AG08395 (cell line): ENCODE measurements at places on chromosomes 11 and 22.

DNA sequence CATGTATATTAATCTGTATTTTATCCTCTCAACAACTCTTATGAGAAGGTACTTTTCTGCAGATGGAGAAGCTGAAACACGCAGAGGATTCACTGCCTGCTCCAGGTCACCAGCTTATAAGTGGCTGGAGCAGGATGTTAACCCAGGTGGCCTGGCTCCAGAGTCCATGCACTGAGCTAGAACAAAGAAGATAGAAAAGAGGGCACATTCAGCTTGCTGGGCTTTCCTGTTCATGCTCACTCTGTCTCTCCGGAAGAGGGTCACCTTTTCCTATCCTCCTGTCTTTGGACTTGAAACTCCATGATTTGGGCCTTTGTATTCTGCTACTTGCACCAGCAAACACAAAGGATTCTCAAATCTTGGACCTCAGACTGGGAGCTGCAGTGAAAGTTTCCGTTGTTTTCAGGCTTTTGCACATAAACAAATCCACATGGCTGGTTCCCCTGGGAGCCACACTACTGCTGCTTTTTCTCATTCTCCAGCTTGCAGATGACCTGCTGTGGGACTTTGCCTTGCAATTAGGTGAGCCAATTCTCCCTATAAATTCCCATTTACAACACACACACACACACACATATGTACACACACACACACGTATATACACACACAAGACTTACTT, 117.3 kb upstream of the GRK3 start:
- no peak for DNase-seq

GRCh38 chr11:73117071-73117470, 25.0 kb downstream of the FCHSD2 start:
- no peak for DNase-seq

GRCh38 chr11:26743622-26744021, 21.8 kb upstream of the SLC5A12 start:
- no peak for DNase-seq

DNA sequence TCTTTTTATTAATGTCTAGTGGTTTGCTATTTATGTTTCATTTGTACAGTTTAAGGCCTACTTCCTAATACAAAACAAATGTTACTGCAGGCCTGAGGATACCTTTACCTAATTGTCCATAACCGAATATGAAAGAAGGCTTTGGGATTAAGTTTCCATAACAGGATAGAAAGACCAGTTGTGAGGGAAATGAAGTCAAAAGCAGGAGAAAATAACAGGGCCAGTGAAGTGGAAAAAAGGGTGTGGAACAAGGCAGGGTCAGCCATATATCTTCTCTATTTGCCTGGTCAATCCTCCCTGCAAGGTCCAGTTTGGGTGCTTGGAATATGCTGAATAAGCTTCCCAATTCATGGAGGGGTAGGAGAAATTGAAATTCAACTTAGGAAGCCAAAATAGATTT, 211.5 kb downstream of the SWAP70 start:
- DNase-seq: no peak

- DNase-seq: no peak
These were observed 1.0 kb downstream of the B4GALNT4 start for GRCh38 chr11:370070-370941.

- no peak for DNase-seq
These were observed 7.2 kb downstream of the ARSA start for GRCh38 chr22:50620593-50621355.

GRCh38 chr22:20021196-20022181, 579 bp downstream of the TANGO2 start:
- DNase-seq: peak; percentile 68

- DNase-seq: no peak
These were observed 3.7 kb upstream of the COMT start for GRCh38 chr22:19937616-19938473.

DNA sequence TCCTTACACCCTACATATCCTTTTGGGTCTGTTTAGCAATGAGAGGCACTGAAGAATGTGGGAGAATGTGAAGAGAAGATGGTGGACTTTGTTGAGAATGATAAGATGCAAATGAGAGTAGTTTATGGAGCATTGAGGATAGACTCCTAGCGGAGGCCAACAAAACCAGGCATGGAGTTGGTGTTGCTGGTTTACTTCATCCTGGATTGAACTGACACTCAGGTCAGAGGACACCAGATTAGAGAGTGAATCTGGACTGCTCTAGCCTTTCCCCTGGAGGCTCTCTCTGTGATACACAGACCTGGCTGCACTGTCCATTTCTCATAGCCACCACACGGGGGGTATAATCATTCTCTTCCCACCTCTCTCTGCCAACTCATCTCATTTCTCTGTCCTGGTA, 98.7 kb downstream of the MICAL2 start:
- no peak for DNase-seq

- no peak for DNase-seq
These were observed 399.5 kb downstream of the BUD13 start for GRCh38 chr11:116373104-116373944.

GRCh38 chr11:40384991-40385390, 1074.5 kb downstream of the LRRC4C start:
- peak; percentile 46 for DNase-seq

- DNase-seq: no peak
These were observed 42.9 kb downstream of the ARFGAP3 start for GRCh38 chr22:42814215-42814614.

GRCh38 chr11:125370561-125371389, 125.3 kb downstream of the FEZ1 start:
- no peak for DNase-seq

DNA sequence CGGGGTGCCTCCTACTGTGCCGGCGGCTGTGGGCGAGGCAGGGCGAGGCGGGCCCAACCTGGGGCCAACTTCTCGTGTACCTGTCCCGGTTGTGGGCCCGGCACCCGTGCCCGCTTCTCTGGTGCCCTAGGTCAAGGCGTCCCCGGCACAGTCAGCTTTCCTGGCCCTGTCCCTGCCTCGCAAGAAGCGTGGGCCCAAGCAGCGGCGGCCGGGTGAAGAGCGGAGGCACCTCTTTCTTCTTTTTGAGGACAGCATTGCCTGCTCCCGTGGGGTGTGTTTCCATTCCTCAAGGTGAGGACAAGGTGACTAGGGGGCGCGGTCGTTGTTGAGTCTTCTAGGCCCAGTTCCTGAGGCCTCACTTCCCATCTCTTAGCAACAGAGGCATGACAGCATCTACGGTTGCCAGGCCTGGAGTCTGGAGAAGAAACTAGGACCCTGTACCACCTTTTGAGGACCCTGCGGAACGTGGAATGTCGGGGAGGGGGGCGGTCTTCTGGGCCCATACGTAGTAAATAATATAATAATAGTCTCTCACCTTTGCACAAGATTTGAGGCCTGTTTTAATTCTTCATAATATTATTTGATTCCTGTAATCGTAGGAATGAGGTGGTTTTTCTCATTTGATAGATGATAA, 418 bp downstream of the ACO2 start:
- DNase-seq: no peak

- DNase-seq: peak; percentile 92
These were observed 25.1 kb upstream of the RELT start for GRCh38 chr11:73350908-73351636.

- DNase-seq: peak; percentile 83
These were observed 55.7 kb downstream of the CD82 start for GRCh38 chr11:44621140-44621681.

DNA sequence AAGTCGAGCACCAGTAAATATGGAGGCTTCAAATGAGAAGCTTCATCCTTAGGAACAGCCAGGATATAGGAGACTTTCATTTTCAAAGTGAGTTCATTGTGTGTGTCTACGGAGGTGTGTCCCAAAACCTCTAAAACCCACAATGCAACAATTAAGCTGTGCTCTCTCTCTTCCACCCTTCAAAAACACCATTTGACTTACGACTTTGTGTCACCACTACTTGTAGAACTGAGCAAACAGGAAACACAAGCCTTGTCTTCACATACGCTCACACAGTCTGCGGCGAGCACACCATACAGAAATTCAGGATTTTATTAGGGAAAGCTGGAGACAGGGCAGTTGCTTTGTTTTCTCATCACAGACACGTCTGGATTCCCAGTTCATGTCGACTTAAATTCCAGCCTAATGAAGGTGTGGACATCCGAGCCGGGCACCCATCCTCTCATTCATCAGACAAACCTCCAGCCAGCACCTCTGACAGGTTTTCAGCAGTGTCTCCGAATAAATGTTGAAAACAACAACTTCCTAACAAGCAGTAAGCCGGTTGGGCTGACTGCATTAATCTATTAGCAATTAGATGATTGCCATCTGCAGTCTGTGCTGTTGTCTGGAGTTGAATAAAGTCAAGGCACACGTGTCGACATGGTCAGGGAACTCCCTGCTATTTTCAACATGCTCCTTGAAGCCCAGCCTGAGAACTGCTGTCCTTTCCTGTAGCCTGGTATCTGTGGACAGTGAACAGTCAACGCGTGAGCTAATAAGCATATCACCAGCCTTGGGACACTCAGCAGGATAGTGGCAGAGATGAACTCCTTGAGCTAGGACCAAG, 1411.1 kb downstream of the BRD1 start:
- DNase-seq: peak; percentile 25

DNA sequence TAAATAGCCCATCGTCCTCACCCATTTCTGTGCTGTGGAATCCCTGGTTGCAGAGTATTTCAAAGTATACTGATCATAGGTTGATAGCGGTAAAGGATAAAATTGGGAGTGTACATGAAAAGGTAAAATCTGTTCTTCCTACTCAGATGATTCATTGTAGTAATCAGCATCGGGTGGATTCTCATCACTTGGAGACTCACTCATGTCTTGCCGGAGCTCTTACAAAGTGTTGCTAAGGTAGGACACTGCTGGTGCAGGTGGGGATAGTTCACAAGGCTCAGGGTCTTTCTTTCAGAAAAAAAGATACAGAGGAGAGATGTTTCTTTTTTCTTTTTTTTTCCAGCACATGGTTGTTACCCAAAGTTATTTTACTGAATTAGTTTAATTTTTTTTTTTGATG, 84.8 kb downstream of the MTNR1B start:
- DNase-seq: no peak

DNA sequence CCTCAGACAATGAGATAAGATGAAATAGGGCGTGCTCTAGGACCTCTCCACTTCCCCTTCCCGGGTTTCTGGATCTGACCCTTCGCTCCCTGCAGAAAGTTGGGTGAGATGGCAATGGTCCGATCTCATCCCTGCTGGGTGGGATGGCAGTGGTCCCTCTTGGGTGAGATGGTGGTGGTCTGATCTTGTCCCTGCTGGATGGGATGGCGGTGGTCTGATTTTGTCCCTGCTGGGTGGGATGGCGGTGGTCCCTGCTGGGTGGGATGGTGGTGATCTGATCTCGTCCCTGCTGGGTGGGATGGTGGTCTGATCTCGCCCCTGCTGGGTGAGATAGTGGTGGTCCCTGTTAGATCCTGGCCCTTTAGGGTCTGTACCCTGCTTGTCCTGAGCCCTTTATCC, 21.3 kb downstream of the ST14 start:
- DNase-seq: no peak

DNA sequence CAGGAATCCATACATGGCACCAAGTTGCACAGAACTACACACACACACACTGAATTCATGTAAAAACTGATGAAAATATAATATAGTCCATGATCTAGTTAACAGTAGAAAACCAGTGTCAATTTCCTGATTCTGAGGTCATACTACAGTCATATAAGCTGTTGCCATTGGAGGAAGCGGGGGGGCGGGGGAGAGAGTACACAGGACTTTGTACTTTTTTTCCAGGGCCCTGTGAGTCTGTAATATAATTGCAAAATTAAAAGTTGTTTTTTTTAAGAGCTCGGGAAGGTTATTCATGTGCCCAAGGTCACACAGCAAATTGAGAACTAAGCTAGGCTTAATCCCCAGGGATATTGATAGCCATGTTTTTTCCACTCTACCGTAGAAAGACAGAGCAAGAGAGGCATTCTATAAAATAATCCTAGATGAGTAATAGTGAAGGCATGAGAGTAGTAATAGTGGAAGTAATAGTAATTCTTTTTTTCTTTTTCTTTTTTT, 312.3 kb downstream of the MN1 start:
- peak; percentile 50 for DNase-seq

GRCh38 chr22:18056161-18056666, 21.6 kb upstream of the PEX26 start:
- peak; percentile 85 for DNase-seq

DNA sequence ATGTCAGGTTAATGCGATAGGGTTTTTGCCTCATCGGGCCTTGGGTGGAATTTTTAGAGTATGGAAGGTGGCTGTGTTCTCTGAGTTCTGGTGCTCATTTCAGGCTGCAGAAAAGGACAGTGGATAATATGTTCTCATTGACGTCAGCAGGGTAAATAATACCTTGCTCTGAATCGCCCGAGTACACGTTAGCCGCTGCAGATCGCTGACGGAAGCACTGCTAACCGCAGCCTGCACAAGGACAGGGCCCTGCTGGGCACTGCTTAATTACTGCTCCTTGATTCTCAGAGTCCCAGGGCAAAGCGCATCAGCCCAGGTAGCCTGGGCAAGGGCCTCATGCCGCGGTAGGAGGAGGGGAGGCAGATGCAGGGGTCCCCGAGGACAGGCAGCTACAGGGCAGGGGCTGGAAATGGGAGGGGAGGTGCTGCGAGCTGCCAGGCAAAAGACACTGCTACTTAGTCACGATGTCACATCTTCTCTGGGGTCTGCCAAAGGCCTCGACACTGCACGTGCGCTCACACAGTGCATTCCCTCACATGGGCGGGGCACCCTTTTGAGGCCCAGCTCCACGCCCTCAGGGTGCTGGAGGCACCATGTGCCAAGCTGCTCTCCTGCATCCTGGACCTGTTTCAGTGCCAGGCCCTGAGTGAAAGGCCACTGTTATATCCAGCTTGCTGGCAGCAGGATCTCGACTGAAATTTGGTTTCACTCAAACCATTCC, 35.2 kb downstream of the PPP2R1B start:
- DNase-seq: no peak

DNA sequence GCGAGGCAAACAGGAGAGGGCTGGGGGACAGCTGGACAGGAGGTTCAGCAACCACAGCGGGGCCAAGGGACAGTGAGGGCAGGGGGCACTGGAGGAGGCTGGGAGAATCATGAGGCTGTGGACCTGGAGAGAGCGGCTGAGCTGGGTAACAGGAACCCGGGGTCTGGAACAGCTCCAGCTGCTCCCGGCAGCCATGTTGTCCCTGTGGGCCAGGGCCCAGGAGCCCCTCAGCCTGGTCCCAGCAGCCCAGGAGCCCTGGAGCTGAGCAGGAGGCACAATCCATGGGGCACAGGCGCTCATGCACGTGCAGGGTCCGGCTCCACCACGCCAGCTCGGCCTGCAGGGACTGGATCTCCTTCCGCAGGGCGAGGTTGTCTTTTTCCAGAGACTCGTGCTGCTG, 7.4 kb downstream of the BATF2 start:
- no peak for DNase-seq

DNA sequence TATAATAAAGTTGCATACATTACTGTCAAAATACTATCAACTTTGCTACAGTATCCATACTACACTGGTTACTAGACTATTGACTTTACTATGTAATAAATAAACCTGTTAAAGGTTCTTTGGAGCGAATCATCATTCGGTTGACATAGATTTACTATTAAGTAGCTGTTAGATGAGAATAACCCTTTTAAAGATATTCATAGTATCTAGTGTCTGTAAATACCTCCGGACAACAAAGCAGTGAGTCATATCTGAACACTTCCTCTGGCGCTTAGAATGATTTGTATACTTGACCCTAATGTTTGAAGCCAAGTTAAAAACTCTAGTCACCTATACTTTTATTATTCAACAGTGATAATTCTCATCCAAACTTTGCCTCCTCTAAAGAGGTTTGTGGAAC, 84.7 kb downstream of the MSANTD4 start:
- peak; percentile 2 for DNase-seq

GRCh38 chr11:113552271-113552670, 77.1 kb upstream of the DRD2 start:
- DNase-seq: no peak

- no peak for DNase-seq
These were observed 5.8 kb downstream of the CYB5R2 start for GRCh38 chr11:7667460-7667859.
